ENCODE measurements at places on chromosomes 7 and 10.

- DNase-seq: no peak
These were observed 102.5 kb downstream of the PCLO start for GRCh38 chr7:83060218-83060617.

- DNase-seq: no peak
These were observed 12.7 kb upstream of the MIOS start for GRCh38 chr7:7554021-7554432.

DNA sequence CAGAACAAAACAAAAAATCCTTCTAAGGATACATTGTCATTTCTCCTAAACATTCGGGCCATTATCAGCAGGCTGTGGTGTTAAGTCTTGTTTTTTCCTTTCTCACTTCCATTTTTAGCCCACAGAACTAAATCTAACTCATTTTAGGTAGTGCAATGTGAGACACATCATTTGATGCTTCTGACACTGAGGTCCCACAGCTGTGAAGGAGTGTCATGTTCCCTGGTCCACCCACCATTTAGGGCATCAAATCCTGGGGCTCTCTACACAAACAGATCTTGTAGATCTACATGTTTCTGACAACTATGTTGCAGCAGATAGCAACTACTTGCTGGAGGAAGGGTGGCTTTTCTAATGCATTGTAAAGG, 232.5 kb upstream of the IGFBP3 start:
- DNase-seq: no peak

- DNase-seq: no peak
These were observed 137.3 kb downstream of the AUTS2 start for GRCh38 chr7:69735582-69735981.

DNA sequence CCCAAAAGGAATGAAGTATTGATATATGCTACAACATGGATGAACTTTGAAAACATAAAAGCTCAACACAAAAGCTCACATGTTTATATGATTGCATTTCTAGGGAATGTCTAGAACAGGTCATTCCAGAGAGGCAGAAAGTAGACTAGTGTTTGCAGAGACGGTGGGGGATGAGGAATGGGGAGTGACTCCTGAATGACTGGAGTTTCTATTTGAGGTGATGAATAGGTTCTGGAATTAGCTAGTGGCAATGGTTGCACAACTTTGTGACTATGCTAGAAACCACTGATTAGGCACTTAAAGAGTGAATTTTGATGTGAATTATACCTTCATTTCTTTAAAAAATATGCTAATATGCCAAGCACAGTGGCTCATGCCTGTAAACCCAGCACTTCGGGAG, 6.9 kb downstream of the KPNA7 start:
- no peak for DNase-seq

DNA sequence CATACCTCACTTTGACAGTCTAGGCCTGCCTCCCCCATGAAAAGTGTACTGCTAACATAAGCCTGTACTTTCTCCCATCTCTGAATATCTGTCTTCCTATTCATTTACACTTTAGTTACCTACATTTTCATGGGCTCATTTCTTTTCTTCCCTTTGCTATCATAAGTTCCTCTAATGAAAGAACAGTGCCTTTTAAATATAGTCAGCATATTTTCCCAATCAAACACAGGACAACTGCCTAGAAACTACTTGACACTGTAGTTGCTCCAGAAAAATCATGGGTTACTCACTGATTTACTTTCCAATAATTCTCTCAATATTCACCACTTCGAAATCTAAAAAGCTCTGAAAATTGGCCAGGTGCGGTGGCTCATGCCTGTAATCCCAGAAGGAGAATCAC, 2.8 kb upstream of the TAX1BP1 start:
- no peak for DNase-seq

DNA sequence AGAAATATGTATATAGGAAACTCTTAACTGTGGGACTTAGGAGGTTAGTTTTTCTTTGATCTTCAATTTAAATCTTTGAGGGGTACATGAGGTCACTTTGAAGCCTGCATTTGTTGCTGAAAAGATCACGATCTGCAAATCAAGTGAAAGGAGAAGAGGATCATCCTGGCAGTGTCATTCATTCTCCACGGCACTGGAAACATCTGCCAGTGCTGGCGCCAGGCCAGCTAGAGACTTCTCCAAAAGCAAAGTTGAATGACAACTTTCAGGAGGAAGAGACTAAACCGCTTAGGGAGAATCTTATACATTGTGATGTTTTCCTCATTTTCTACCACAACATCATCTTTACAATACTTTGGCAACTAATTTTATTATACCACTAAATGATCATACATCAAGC, 42.5 kb downstream of the MRC1 start:
- no peak for DNase-seq

DNA sequence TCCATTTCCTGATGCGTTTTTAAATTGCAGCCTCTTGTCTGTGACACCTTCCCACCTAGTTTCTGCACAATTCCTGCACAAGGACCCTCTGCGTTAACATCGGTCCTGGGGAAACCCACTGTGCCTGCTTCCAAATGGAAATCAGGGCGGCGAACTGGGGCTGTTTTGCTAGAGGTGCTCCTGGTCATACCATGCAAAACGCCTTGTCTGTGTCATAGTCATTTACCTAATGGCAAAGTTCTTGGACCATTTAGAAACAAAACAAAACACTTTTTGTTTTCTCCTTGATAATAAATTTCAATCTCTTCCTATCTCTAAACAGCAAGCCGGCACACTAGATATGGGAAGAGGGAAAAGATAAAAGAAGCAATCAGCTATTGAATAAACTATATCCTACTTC, 206.9 kb upstream of the KLF14 start:
- no peak for DNase-seq

- DNase-seq: no peak
These were observed 679 bp downstream of the ARF5 start for GRCh38 chr7:127588697-127589482.

GRCh38 chr10:7933757-7934156, 115.5 kb downstream of the TAF3 start:
- no peak for DNase-seq

- no peak for DNase-seq
These were observed 105.5 kb downstream of the CHN2 start for GRCh38 chr7:29300026-29300480.

DNA sequence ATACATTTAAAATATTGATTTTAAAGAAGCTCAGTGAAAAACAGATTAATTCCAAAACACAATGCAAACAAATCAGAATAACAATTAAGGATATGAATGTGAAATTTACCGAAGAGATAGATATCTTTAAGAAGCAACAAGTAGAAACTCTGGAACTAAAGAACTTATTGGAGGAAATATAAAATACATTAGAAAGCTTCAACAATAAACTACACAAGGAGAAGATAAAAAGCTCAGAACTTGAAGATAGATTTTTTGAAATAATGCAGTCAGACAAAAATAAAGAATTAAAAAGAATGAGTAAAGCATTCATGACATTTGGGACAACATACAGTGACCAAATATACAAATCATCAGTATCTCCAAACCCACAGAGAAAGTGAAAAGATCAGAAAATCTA, 43.2 kb downstream of the HIBADH start:
- no peak for DNase-seq

DNA sequence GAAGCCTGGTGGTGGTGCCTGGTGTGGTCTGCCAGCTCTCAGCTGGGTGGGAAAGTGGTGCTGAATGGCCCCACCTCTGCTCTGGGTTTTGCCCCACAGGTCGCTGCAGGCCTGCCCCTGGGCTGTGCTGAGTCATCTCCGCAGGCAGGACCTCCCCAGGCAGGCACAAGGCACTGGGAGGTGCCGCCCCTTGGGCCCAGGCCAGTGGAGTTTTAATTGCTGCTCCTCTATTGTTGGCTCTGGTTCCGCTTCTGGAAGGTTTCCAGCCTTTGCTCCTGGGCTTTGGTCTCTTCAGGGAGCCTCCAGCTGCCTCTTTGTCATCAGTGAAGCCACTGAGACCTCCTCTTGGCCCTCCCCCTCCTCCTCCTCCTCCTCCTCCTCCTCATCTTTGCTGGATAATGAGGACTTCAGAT, 180.3 kb upstream of the GRB10 start:
- DNase-seq: no peak

DNA sequence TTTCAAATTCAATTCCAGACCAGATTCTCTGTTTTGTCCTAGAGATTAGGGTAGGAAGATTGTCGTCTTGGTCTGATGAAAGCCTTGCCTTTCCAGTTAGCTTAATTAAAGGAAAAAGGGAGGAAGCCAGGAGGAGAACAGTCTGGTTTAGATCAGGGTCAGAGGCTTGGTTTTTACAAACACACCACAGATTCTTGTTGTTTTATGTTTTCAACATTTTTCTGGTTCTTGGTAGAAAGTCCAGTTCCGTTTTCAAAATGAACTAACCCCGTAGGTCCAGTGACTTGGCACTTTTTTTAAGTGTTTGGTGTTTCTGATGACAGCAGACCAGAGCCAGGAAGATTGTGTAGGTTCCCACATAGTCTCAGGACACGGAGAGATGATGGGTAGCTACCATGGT, 167.1 kb upstream of the INHBA start:
- DNase-seq: no peak

- DNase-seq: no peak
These were observed 38.4 kb upstream of the PDE1C start for GRCh38 chr7:32108651-32109050.

- DNase-seq: no peak
These were observed 33.6 kb downstream of the PDE1C start for GRCh38 chr7:32036557-32036956.

DNA sequence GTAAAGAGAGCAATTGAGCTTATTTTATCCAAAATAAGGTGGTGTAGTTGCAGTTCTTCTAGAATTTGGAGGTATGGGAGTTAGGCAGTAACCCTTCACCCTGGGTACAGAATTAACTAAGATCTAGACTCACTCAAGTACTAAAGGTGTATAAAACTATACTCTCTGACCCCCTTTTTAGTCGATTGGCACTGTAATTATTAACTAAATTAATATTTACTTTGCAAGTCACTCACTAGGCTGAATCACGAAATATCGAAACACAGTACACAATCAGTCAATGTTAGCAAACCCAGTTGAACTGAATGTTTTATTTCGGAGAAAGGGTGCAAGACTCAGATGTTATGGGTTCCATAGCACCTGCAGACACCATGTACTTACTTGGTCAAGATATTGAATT, 14.6 kb upstream of the CYP2C19 start:
- no peak for DNase-seq

- DNase-seq: no peak
These were observed 416.3 kb downstream of the ADRA2A start for GRCh38 chr10:111493024-111493625.

DNA sequence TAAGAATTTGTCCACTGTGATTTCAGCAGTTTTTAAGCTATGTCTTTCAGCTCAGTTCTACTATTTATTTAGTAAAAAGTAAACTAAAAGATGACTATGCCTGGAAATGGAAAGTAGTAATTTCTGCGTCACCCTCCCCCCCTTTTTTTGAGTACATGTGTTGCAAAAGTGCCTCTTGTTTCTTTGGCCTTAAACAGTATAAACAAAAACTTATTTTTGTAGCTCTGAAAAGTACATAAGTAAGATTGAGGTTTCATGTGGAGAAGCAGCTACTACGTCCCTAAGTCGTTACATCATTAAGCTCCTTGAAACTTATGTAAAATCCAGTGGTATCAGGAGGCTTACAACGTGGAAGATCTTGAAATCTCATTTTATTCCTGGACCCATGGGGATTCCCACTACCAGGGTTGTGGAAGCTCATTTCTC, 46.3 kb upstream of the HBP1 start:
- DNase-seq: no peak

DNA sequence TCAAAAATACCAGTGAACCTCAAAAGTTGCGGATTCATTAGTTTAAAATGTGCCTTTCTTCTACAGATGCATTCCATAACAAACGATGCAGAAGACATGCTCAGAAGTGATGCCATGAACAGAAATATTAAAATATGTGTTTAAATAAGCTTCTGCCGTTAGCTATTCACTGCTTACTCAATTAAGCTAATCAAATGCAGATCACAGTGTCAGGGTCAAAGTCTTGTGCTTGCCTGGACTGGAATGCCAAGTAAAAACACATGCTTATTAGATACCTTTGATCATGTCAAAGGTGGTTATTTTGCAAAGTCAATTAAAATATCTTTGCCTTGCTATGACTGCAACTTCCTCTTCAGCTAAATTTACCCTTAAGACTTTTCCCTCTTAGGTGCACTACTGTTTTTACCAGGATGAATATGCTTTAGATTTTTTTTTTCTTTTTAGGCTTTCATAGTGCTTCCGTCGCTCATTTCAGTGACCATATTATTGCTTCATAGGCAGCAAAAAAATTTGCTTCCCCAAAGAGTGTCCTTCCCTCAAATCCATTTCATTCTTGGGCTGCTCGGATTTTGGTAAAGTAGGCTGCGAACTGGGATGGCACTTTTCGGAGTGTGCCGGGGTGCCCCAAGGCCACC, 905 bp downstream of the ASB13 start:
- no peak for DNase-seq

DNA sequence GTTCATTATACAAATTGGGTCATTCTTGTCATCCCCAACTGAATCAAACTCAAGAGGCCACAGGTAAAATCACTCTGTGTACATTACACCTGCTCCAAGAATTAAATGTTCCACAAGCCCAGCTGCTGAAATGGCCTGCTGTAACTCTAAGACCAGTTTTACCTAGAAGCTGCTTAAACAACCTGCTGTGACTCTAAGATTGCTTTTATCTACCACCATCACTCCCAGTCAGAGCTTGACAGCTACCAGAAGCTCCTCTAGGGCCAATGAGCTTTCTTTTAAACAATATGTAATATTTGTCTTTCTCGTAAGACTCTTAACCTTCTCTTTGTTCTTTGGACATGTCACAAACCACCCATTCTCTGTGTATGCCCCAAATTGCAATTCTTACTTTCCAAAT, 141.8 kb upstream of the LRGUK start:
- DNase-seq: no peak

- DNase-seq: no peak
These were observed 143.8 kb downstream of the TES start for GRCh38 chr7:116354171-116354545.

DNA sequence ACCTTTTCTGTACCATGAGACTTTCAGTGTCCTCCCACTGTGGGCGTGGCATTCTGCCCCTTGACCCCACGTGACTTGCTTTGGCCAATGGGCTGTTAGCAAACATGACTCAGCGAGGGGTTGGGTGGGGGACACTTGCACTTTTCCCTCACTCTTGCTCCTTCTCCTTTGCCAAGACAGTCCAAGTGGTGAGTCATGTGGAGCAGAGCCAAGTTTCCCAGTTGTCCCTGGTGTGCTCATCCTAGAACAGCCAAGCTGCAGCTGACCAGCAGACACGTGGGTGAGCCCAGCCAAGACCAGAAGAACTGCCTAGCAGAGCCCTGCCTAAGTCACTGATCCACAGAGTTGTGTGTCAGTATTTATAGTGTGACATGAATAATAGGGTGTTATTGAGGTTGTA, 82.8 kb upstream of the CPXM2 start:
- no peak for DNase-seq

DNA sequence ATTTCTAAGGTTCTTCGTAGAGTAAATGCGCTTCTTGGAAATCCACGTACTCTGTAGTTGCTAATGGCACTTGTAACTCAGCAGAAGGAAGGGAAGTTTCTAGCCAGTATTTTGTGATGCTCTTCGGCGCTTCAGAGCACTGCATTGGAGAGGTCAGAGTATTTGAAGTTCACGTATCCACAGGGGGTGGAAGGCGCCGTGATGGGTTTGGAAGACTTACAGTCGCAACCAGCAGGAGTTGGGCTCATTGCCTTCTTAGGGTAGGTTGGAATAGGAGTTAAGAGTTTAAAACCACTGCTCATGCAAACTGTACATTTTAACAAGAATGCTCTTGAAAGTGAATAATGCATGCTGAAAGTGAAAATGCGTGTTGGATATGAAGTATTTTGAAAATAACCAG, 49.1 kb downstream of the SHH start:
- DNase-seq: no peak

GRCh38 chr7:63521-64021, 128.8 kb upstream of the FAM20C start:
- no peak for DNase-seq
